ENCODE measurements at places on chromosomes 7 and 10.

GRCh38 chr10:132283604-132284382 lies 24.0 kb downstream of the STK32C start:
- no peak for DNase-seq

- DNase-seq, result no peak
These were observed 262.0 kb upstream of the ZWINT start for GRCh38 chr10:56623064-56623463.

- DNase-seq, result no peak
These were observed 1.9 kb upstream of the NDUFB2 start for GRCh38 chr7:140694592-140694991.

GRCh38 chr10:89438525-89438924 lies 24.2 kb downstream of the IFIT5 start:
- no peak for DNase-seq

DNA sequence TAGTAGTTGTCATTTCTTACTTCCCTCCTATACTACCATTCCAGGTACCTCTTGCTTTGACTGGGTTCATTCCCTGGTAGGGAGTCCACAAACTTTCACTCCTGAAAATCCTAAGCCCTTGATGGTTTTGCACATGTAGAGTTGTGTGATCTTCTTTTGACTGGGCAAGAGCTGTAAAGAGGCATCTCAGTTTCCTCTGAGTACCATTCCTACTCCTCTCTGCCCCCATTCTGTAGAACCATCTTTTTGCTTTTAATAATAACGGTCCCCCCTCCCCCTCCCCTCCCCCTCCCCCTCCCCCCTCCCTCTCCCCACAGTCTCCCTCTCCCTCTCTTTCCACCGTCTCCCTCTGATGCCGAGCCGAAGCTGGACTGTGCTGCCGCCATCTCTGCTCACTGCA lies 16.4 kb downstream of the GARIN1A start:
- DNase-seq, result no peak

DNA sequence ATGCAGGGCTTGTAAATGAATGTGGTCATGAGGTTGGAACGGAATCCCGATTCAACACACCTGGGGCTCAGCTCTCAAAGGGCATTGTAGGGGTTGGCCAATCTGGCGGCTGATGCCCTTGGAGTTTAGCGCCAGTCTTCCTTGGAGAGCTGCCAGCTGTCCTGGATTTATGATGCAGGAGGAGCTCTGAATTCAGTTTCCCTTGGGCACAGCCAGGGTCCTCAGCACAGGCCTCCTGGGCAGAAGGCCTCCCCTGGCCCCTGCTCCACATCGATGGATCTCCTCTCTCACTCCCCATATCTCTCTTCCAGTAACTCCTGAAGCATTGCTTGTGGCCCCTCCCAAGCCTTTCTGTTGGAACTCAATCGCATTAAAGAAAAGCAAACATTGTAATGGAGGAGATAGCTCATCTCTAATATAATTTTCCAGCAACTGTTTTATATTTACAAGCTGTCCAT lies 985 bp upstream of the CYTH3 start:
- no peak for DNase-seq

DNA sequence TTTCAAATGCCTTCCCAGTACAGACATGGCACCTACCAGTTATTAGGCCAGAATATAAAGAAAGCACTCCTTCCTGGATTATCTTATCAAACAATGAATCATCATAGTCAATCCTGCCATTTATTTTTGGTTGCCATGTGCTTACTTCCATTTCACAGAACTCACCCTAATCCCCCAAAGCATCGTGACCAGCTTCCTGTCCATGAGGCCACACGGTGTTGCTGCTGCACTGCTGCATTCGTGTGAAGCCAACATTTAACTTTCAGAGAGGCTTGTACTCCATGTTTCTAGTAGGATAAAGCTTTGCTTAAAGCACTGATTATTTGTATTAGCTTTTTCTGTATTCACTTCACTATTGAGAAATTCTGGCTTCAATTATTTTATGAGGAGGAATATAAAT lies 14.4 kb downstream of the COL28A1 start:
- no peak for DNase-seq

- no peak for DNase-seq
These were observed 150.5 kb upstream of the PPP2R2D start for GRCh38 chr10:131750171-131750895.

- peak; percentile 80 for DNase-seq
These were observed 20.7 kb upstream of the ADRB1 start for GRCh38 chr10:114022766-114023597.

DNA sequence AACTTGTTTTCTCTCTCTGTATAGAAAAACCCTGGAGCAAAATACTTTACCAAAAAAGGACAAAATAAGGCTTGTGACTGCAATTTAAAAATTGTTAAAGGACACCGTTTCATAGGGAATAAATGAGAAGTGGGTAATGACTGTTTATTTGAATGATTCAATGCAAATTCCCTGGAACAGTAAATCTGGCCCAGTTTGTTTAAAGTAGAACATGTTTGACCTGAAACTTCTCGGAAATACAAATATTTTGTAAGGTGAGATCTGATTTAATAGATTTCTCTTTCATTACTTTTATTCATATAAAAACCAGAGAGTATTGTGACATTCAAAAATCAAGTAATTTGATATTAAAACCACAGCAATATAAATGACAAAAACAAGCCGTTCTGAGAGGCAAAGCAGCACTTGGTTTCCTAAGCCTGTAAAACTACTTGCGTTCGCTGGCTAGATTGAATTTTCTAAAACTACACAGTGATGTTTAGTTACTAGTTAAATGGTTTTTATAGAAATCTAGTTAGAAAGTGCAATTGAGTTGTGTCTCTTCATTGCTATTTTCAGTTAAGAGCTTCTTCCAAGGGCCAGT lies 76.8 kb upstream of the PITRM1 start:
- no peak for DNase-seq

DNA sequence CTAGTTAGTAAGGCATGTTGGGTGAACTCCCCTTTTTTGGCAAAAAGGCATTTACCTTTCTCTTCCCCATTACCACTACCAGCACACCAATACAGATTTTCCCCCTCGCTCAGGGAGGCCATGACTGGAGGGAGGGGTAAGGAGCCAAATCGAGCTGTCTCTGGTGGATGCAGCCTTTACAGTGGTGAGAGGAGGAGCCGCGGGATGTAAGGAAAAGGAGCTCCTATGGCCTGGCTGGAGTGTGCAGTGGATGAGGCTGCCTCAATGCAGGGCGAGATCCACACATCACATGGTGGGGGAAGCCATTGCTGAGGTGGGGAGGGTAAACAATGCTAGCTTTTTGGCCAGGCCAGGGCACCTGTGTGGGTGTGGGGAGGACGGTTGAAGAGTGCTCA lies 416.2 kb downstream of the EXOC4 start:
- no peak for DNase-seq

DNA sequence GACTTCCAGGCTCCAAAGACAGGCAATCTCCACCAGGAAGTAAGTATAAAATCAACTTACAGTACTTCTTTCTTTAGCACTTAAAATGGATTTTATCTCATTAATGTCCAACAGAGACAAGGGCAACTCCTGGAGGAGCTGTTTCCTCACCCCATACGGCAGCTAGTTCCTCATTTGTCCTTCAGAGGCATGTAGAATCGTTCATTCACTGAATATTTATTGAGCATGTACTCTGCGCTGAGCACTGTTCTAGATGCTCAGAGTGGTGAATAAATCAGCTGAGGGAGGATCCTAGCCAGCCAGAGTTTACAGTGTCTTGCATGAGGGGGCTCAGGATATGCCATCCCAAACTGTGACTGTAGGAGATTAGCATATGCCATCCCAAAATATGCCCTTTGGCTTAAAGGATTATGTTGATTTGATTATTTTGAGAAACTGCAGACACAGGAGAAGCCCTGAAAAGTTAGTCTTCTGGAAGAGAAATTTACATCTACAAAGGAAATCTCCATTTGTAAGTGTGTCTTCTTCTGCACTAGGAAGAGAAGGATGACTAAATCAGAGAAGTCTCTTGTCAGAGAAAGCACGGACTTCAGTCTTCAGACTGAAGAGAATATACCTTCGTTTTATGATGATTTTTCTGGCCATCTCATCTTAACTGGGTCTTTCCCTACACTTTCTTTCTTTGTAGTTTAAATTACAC lies 66.9 kb downstream of the BAMBI start:
- no peak for DNase-seq

GRCh38 chr10:3875842-3876235 lies 90.8 kb upstream of the KLF6 start:
- no peak for DNase-seq

GRCh38 chr10:5692461-5693358 lies 8.1 kb downstream of the TASOR2 start:
- DNase-seq, result peak; percentile 50

DNA sequence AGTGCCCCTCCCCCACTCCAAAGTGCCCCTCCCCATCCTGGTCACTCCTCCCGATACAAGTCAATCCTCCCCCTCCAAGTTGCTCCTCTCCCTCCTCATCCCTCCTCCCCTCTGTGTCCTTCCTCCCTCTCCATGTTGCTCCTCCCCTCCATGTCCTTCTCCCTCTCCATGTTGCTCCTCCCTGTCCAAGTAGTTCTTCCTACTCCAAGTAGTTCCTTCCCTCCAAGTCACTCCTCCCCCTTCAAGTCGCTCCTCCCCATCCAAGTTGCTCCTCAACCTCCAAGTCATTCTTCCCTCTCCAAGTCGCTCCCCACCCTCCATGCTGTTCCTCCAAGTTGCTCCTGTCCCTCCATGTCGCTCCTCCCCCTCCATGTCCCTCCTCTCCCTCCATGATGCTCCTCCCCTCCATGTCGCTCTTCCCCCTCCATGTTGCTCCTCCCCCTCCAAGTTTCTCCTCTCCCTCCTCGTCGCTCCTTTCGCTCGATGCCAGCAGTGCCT lies 8.6 kb upstream of the WBP1L start:
- no peak for DNase-seq

DNA sequence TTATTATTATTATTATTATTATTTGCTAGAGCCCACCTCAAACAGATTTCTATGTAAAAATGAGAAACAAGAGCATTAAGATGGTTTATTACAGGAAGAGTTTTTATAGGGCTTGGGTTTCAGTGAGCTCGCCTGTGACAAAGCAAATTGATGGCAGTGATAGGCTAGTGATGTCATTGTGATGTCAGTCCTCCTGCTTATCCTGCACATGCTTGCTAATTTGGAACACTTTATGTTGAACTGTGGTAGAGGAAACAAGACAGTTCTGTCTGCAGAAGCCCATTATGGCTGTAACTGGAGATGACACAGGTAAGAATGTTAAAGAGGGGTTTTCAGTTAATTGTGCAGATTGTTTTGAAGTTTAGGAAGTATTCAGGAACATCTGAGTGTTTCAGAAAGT lies 68.3 kb downstream of the CREM start:
- DNase-seq, result peak; percentile 87

DNA sequence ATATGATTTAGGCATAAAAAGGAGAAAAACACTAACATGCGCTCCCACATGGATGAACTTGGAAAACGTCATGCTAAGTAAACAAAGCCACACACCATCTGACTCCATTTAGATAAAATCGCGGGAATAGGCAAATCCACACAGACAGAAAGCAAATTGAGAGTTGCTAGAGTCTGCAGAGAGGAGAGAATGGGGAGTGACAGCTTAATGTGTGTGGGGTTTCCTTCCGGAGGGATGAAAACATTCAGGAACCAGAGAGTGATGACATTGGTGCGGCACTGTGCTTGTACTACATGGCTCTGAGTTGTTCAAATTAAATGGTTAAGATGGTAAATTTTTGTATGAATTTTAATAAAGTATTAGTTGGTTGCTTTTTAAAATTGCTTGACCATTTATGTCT lies 482.9 kb upstream of the AKR1E2 start:
- no peak for DNase-seq

GRCh38 chr10:83127942-83128575 lies 1011.2 kb upstream of the GHITM start:
- no peak for DNase-seq

DNA sequence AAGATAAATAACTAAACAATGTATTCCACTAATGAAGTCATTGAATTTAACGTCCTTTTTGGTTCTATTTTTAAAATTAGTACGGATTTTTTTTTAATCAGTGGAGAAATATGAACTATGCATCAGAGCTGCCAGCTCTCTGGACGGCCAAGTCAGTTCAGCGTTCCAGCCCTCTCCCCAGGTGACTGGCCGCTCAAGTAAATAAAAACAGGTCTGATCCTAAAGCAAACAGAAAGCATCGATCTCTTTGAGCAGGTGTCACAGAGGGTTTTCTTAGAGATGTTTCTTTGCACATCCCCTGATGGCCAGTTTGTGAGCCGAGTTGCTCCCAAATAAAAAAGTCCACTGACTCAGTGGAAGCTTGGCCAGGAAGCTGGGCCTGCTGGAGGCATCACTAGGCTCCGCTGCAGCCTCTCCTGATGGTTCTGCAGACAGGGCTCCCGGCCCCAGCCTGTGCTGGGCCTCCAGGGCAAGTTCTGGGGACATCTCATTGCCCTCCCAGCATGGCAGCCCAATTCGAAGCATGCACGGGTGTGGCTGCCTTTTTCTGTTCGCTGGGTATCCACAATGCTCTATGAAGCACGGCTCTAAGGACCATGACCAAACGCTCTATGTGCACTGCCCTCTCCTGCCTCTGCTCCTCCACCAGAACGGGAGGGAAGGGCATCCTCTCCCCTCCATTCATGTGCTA lies 74.7 kb upstream of the PPP2R2D start:
- no peak for DNase-seq

DNA sequence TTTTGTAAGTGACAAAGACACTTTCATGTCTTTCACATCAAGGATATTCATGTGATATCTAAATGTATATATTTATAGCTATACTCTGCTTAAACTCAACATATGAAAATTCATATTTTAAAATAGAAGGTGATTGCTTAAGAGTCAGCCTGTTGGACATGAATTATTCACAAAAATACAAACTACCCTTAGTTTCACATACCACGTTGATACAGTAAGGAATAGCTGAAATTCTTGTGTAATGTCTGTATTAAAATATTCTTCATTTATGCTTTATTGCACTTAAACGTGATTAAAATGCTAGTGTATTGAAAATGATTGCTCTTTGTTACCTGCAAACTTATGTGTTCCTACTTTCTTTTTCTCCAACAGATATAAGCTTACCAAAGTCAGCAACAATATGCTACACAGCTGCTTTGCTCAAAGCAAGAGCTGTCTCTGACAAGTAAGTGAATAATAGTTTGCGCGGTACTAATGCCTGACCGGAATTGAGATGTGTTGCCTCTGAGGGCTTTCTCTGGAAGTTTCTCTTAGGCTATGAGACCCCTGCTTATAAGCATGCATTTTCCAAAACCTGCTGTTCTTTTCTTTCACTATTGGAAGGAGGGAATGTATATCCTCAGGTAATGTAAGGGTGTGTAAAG lies 133.8 kb downstream of the WNT2 start:
- peak; percentile 16 for DNase-seq

DNA sequence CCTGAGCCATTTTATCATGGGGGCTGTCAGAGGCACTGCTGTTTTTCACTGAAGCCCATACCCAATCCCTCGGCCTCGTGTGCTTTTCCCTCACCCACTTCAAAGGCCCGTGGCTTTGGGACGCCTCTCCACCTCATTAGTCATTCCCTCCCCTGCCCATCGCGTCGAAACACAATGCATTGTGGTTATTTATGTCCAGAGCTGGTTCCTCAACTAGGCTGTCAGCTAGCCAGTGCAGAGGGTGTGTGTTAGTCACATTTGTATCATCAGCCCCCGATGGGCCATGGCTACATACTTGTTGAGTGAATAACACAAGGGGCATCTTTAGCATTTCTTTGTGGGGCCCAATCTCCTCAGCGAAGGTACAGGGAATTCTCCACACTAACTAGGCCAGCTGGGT lies 3.8 kb upstream of the CRCP start:
- peak; percentile 76 for DNase-seq

GRCh38 chr10:31819391-31819820 lies 109.2 kb downstream of the ARHGAP12 start:
- DNase-seq, result peak; percentile 73

GRCh38 chr7:47074702-47075153 lies 507.2 kb downstream of the TNS3 start:
- no peak for DNase-seq

- DNase-seq, result no peak
These were observed 107.9 kb upstream of the GNAI1 start for GRCh38 chr7:80026766-80027165.

All from fibroblast of lung (primary cell).